NCI-H2029 treated with DMSO at 0.1 percent for 48 hours (cell line): ENCODE measurements at places on chromosomes 12 and 14.

DNA sequence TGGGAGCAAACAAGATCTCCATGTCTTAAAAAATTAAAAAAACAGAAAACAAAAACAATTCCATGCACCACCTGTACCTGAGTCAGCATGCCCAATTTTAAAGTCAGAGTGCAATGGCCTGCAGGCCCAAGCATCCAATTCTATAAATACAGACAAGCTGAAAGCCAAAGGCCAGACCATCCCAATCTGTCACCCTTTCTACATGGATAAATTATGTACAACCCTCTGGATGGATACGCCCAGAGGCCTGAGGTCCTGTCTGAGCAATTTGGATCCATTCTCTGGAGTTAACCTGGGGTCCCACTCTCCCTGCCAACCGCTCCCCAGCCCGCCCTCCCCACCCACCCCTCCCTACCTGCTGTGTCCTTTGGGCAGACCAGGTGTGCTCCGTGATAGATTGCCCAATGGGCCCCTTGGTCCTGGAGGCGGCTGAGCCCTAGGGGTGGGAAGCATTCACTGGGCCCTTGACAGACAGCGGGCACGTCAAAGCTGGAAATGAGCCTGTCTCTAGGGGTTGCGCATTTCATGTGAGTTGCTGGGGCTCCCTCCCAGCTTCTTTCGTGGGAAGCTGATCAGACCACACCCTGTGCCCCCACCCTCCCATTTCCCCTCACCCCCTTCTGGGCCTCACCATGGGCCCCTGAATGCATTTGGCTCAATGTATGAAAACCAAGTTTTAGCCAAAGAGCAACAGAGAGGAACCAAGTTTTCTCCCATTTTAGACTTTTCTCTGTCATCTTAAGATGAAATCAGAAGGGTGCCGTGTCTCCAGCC is 171.3 kb downstream of the BCL11B start:
- no peak for DNase-seq

DNA sequence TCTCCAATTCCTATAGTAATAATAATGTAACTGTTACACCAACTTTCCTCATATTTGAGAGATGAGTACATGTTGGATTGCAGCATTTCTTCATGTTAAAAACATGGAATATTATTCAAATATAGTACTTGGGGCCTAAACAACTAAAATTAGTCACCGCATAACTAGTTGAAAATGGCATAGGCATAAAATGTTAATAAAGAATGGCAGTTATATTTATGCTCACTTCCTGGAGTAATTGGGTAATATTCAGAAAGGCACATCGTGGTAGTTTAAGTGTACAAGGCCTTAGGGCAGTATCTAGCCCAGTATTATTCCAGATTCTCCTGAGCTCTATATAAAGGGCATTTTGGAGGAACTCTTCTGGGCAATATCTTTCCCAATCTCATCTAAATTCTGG is 46.0 kb downstream of the ERGIC2 start:
- DNase-seq = no peak

DNA sequence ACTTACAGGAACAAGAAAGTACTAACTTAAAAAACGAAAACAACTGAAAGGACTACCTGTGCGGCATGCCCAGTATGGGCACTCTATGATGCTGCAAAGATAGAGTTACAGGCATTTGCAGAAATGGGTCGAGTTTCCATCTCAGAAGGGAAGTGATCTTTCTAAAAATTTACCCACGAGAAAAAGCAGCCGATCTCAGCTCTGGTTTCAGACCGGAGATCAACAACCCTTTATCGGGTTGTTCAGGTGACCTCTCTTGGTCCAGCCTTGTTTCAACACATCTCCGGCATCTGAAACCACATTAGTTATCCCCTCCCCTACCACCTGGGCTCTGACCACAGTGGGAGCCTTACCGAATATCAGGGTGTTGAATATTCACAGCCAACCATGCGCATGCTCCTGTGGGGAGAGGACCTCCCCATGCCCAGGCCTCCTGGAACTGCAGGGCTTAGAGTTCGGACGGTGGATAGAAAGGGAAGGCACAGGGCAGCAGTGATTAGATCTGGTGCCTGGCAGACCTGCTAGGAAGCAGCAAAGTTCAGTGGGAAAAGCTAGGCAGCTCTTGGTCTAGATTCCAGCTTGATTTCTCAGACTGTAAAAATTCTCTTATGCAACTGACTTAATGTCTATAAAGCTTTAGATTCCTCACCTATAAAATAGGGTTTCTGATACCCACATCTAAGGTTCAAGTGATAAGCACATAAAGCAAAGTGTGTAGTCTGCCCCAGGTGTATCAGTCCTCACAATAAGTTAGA is 906.0 kb downstream of the VRK1 start:
- no peak for DNase-seq

GRCh38 chr12:41365653-41366171 is 177.6 kb downstream of the PDZRN4 start:
- DNase-seq = no peak

GRCh38 chr14:102620413-102620812 is 28.0 kb downstream of the RCOR1 start:
- DNase-seq = no peak

GRCh38 chr14:31286456-31287293 is 79.1 kb upstream of the HECTD1 start:
- no peak for DNase-seq

DNA sequence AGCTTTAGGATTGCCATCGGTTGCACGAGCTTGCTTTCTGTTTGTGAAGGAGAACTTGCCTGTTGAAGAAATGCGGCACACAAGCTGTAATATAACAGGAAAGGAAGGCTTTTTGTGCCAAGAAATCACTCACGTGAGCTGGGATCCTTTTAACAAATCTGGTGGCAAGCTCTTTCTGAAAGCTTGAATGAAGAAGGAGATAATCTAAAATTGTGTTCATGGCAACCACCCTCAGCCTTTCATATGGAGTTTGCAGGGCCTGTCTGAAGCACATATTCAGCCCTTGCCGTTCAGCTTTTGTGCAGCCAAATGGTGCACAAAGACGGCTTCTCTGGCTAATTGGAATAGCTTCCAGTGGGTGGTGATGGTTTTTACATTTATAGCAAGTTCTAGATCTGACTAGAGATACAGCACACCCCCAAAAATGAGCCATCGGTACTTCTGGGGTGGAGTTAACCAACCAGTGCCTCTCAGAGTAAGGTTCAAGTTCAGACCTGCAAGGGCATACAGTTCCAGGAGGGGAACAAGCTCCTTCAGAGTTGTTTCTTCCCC is 107.4 kb downstream of the AEBP2 start:
- DNase-seq = no peak
